ENCODE measurements at places on chromosomes 2 and 18. TPM values are rescaled to one million over a fixed set of nuclear protein-coding genes. Genes with fewer than 3 reads are reported as not detected.

GRCh38 chr18:54280220-54280569 is 10.9 kb downstream of the POLI start:
- DNase-seq, result no peak

- no peak for DNase-seq
Measured at GRCh38 chr2:160221391-160222276, 21.6 kb upstream of the ITGB6 start.

- DNase-seq, result no peak
Measured at GRCh38 chr2:33304032-33304864, 172.2 kb upstream of the RASGRP3 start.

GRCh38 chr2:234555616-234556249 is 58.9 kb upstream of the ARL4C start:
- DNase-seq, result peak; percentile 56

SCYGR4 gene
- total RNA-seq, result not detected

- no peak for DNase-seq
Measured at GRCh38 chr2:238019962-238020361, 40.8 kb upstream of the SCLY start.

DNA sequence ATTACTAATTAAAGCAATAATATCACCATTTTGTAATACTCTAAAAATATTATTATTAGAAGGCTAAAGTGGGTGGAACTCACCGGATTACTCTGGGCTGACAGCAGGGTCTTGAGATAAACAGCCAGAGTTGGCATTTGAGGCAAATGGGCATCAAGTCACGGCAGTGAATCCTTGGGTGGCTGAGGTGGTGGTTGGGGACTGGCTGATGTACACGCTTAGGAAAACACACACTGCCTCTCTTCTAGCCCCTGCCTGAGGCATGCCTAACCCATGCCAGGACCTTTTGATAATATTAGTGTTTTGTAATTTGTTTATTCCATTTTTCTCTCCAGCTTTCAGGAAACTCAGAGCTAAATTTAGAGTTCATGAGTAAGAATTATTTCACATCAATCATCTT is 76.8 kb downstream of the ACKR3 start:
- DNase-seq, result no peak

UGT1A8 gene
- total RNA-seq, result not detected

DNER gene
- total RNA-seq, result not detected

DNA sequence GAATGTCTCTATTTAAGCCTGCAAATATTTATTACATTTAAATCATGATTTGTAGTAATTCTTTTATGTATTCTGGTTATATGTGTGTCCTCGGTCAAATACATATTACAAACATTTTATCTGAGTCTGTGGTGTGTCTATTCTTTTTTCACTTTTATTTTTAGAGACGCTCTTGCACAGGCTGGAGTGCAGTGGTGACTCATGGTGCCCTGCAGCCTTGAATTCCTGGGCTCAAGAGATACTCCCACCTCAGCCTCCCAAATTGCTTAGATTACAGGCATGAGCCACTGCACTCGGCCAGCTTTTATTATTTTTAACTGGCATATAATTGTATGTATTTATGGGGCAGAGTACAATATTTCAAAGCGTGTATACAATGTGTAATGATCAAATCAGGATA is 47.5 kb downstream of the ARID5A start:
- DNase-seq, result no peak

Measured in activated naive CD8-positive, alpha-beta T cell treated with anti-CD3 and anti-CD28 coated beads, Interleukin-2, amount 10 ng/mL, durations not matched to agents 7 days and 5 days (primary cell).